ENCODE measurements at places on chromosomes 4 and X.

- no peak for DNase-seq
Observed at GRCh38 chr4:75036046-75036830, 103.3 kb downstream of the PARM1 start.

- DNase-seq, result peak; percentile 51
Observed at GRCh38 chrX:129145385-129145784, 377.9 kb downstream of the SMARCA1 start.

- no peak for DNase-seq
Observed at GRCh38 chrX:21733705-21734104, 24.2 kb downstream of the SMPX start.

- no peak for DNase-seq
Observed at GRCh38 chr4:148270630-148271029, 171.6 kb downstream of the NR3C2 start.

DNA sequence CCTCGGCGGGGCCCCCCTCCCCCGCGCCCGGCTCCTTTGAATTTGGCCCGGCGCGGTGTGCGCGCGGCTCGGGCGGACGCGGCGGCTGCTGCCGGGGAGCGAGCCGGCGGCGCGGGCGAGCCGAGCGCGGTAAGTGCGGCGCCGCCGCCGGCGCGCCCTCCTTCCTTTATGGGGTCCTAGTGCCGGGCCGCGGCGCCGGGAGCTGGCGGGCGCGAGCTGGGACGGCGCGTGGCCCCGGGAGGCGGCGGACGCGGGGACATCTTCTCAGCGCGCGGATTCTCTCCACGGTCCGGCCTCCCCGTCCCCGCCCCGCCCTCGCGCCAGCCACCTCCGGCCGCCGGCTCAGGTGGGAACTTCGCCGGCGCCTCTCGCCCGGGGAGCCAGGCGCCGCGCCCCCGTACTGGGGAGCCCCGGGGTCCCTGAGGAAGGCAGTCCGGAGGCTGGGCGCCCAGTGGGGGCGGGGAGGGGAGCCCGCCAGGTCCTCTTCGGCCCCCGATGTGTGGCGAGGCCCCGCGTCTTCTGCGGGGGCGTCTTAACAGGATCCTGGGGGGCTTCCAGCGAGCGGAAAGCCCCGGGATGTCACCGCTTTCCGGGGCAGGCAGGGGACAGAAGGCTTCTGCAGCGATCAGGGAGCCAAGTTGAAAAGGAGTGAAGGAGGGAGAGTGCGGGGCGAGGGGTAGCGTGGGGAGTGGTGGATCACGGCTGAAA is 98.4 kb upstream of the TENM3 start:
- no peak for DNase-seq

DNA sequence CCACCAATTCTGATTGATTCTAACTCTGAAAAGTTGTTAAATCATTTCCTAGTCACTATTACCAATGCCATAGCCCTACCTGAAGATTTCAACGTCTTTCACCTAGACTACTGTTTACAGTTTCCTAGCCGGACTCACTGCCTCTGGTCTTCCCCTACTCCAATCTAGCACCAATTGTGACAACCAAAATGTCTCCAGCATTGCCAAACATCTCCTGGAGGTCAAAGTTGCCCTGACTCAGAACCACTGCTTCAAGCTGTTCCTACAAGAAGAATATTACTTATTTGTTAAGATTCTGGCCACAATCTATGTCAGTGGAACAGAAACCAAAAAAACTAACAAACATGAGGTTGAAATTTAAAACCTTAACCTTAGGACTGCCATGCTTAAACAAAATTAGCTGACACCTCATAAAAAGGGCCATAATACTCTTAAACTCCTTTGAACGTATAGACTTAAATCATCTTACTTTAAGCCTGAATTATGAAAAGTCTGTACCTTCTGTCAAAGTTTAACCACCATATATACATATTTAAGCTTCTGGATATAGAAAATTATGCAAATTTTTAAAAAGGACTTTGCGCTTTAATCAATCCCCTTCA is 2.1 kb downstream of the PDS5A start:
- DNase-seq, result no peak

- no peak for DNase-seq
Observed at GRCh38 chr4:57159866-57160265, 49.7 kb upstream of the IGFBP7 start.

DNA sequence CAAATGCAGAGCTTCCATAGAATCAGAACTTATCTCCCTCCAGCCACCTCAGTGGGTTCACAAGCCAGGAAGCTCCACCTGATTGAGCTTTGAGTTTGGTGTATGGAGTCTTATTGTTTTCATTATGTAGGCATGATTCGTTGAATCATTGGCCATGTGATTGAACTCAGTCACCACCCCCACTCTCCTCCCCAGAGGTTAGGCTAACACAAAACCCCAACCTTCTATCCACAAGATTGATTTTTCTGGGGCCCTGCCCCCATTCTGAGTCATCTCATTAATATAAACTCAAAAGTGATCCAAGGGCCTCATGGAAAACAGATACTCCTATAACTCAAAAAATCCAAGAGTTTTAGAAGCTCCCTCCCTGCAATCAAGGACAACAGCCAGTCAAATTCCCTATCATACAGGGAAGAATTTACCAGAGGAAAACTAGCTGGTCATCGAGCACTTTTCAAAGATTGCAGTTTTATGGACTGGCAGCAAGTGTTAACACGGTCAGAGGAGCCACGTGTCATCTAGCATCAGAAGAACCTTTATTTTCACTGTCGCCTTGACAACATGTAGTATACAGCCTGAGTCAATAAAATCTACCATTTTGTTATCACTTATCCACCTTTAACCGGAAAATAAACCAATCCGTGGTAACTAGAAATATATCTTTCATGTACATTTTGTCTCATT is 35.9 kb upstream of the GUCY1B1 start:
- no peak for DNase-seq

- DNase-seq, result no peak
Observed at GRCh38 chr4:53450773-53451172, 73.3 kb downstream of the FIP1L1 start.

GRCh38 chr4:142845293-142846107 is 601 bp downstream of the INPP4B start:
- no peak for DNase-seq

GRCh38 chr4:21543514-21543913 is 405.1 kb downstream of the KCNIP4 start:
- DNase-seq, result no peak

DNA sequence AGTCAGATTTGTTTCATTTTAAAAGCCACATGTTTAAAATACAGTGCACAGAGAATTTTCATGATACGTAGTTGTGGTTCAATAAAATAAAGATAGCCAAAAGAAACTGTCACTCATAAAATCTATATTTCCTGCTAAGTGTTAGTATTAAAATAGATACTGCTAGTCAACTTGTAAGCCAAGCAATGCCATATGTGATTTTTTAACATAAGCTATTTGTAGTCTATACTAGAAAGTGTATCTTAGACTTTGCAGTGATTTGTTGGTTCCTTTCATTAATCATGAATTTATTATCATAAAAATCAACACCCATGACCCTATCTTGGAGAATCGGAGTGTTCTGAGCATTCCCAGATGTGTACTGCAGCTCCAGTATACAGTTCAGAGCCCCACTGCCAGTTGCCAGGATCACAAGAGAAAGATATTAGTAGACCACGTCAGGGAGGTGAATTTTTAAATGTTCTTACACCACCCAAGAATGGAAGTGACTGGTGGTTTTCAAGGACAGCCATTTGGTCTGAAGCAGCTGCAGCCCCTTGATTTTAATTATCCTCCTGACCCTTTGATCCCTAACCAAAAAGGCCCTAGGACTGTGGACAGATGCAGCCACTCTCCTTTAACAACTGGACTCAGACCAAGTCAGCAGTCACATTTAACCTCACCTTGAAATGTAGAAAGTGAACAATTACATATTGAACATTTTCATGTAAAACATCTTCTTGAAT is 163.1 kb downstream of the PALLD start:
- no peak for DNase-seq
